ENCODE measurements at places on chromosomes 12 and 14.

GRCh38 chr12:61044766-61045165 is 1215.4 kb upstream of the USP15 start:
- DNase-seq, result no peak

- DNase-seq, result no peak
These were observed 1.5 kb upstream of the MSRB3 start for GRCh38 chr12:65276916-65277530.

- DNase-seq, result no peak
These were observed 32.2 kb downstream of the AACS start for GRCh38 chr12:125097427-125097826.

DNA sequence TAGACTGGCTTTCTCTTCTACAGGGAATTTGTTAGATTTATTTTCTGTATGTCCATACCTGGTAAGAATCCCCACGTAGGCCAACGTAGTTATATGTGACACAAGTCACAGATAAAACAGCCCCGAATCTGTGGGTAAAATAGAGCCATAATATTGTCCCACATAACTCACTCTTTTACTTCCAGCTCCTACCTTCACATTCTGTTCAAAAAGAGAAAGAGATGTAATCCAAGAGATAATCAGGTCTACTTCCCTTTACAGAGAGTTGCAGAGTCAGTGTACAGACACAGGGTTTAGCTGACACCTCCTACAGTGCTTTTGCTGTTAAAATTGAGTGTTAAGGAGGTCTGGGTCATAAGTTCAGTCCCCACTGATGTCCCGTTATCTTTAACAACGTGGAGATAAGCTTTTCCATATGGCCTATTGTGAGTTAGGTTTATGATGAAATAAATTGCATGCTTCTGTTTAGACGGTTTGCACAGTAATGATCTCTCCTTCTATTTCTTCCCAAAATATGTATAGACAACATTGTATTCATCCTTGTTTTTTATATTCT is 446.5 kb downstream of the ADAMTS20 start:
- DNase-seq, result no peak

DNA sequence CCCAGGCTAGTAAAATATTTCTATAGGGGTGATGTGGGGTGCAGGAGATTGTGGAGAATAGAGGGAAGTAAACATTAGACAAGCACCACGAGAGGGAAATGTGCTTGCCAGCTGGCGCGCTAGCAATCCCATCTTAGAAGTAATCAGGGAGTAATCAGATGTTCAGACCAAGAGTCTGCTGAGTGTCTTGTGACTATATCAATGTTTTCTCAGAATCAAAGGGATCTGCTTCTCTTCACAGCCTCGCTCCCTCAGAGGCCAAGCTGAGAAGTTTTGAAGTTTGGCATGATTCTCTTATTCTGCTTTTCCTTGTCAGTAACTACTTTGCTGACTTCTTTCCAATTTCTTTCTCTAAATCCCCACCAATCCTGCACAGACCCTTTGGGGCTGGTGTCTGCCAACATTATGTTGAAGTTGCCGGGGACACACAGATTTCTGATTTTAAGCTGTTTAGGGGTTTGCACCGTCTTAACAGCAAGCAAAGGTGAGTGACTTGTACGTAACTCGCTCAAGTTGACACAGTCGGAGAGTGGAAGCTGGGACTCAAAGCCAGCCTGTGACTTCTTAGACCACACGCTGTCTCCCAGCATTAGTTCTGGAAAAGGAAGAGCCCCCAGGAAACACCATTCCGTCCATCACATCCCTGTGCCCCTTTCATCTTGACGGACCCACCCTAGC is 22.0 kb upstream of the TSPAN9 start:
- no peak for DNase-seq

DNA sequence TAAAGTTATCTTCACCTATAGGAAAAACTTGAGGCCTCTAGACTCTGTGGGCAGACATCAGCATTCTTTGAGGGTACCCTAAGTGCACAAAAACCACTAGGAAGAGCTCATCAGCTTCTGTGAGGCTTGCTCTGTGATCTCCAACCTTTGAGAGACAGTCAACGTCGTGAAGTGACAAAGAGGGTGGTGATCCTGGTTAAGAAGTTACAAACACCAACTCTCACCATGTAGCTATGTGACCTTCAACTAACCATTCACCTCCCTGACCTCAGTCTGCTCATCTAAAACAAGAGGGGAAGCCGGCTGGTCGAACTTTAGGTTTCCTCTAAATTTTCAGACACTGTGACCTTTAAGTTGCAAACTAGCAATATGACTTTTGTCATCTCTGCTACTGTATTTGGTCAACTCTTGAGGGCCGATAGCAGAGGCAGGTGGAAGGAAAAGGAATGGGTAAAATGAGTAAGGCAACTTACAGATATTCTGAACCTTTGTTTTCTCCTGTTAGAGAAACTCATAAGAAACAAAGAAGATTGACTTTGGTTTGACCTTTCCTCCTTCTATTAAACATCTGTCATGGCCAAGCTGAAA is 103.2 kb upstream of the PARP11 start:
- peak; percentile 51 for DNase-seq

DNA sequence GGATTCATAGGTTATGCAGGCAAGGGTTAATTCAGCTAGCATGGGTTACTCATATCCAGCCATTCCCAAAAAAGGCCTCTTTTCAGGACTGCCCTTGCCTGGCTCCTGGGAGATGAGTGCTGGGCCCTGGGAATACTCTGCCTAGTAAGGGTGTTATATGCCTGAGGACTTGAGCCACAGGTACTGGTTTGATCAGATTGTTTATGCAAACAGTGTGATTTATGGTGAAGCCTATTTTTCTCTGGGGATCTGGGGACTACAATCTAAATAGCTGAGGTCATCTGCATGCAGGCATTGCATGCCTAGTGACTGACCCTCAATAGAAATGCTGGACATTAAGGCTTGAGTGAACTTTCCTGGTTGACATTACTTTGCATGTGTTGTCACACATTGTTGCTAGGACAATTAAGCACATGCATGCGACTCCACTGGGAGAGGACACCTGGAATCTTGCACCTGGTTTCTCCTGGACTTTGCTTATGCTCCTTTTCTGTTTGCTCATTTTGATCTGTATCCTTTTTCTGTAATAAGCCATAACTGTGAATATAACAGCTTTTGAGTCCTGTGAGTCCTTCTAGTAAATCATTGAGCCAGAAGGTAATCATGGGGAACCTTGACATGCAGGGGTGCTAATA is 73.0 kb downstream of the RAD51B start:
- no peak for DNase-seq

DNA sequence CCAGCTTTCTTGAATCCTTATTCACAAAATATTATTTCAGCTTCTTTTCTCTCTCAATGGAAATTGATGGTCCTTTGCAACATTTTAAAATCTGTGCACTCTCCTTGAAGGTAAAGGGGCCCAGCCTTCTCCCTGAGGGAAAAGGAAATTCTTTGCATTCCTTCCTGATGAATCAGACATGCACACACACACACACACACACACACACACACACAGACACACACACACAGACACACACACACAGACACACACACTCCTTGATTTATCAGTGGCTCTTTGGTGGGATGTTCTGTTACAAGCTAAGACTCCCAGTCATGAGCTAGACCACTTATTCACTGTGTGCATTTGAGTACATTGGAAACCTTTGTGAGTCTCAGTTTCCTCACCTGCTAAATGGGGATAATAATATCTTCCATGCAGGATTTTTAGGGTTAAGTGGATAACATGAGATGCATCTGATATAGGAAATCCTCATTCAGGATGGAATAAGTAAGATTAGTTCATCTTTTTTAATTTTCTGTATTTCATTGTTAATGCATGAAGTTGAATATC is 45.1 kb upstream of the HMGA2 start:
- DNase-seq, result no peak

DNA sequence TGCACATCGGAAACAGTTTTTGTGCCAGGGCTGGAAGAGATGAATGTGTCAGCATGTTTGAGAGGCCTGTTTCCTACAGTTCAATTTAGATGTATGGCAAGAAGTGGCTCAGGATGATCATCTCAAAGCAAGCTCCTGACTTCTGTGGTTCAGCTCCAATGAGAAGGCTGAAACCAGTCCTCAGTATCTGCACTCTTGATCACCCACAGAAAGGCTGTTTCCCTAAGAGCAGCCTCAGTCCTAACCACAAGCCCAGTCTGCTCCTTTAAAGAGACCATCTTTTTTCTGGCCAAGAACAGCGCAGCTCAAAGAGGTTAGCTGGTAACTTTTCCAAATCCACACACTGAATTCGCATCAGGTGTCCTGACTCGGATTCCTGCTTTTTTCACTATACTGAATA is 19.2 kb downstream of the CSRP2 start:
- DNase-seq, result no peak

- DNase-seq, result no peak
These were observed 83.3 kb downstream of the PLXNC1 start for GRCh38 chr12:94231709-94232108.

GRCh38 chr12:104109446-104110271 is 28.4 kb downstream of the NFYB start:
- DNase-seq, result no peak

DNA sequence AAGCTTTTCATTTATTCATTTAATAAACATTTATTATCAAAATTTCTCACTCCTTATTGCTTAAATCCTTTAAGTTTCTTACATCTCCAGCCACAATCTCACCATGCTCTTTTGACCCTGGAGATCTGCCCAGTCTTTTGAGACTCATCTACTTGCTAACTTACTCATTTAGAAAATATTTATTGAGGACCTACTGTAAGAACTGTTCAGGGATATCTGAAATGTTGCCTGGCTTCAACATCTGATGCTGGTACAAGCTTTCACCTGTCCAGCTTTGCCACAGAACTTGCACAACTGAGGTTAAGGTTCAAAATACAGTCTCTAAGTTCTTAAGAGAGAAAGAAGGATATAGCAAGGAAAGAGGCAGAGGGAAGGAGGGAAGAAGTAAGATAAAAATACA is 17.5 kb upstream of the GXYLT1 start:
- DNase-seq, result no peak

DNA sequence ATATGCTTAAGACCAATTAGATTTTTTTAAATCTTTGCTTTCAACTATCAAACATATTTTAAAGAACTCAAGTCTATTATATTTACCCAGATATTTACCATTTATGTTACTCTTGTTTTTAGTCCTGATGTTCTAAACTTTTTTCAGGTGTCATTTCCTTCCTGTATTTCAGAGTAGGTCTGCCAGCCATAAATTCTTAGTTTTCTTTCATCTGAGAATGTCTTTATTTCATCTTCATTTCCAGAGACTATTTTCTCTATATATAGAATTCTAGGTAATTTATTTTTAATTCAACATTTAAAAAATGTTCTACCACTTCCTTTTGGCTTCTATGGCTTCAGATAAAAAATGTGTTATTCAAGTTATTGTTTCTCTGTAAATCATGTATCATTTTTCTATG is 218.2 kb upstream of the AMIGO2 start:
- no peak for DNase-seq

DNA sequence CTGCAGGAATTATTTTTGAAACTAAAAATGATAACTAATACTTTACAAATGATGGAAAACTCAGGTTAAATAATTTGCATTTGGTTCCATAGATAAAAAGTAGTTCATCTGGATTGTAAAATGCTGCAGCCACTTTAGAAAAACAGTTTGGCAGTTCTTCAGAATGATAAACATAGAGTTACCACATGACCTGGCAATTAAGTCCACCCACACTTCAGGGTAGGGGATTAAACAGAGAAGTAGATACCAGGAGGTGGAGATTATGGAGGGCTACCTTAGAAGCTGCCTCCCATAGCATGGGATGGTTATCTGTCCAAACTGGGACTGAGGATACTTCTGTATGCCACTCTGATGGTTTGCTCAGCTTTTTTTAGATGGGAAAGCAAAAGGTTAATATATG is 22.2 kb downstream of the ARF6 start:
- DNase-seq, result no peak

DNA sequence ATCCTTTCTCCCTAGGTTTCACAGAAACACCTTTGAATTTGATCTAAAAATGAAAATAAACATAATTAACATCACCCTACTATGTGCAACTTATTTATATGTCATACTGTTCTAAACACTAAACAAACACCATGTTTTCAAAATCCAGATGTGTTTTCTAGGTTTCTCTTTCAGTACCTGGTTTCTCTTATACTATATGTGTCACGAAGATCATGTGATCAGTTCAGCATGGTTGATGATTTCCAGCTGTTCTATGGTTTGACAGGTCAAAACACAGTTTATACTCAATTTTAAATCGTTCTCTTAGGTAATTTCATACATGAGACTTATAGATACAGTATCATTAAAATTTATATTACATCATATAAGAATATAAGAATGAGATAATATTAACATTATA is 373.1 kb downstream of the SOX5 start:
- no peak for DNase-seq

DNA sequence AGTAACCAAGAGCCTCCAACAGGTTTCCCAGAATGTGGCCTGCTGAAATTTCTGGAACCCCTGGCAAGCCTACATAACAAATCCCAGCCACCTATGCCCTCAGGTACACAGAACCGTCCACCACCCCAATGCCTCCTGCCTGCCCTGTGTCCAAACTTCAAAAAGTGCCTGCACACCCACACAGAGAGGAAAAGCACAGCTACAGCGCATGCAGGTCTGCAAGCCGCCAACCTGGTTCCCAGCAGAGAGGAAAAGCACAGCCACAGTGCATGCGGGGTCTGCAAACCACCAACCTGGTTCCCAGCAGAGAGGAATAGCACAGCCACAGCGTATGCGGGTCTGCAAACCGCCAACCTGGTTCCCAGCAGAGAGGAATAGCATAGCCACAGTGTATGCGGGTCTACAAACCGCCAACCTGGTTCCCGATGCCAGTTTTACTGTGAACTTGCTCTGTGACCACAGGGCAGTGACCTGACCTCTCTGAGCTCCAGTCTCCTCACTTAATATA is 113.5 kb downstream of the SCARB1 start:
- DNase-seq, result no peak

DNA sequence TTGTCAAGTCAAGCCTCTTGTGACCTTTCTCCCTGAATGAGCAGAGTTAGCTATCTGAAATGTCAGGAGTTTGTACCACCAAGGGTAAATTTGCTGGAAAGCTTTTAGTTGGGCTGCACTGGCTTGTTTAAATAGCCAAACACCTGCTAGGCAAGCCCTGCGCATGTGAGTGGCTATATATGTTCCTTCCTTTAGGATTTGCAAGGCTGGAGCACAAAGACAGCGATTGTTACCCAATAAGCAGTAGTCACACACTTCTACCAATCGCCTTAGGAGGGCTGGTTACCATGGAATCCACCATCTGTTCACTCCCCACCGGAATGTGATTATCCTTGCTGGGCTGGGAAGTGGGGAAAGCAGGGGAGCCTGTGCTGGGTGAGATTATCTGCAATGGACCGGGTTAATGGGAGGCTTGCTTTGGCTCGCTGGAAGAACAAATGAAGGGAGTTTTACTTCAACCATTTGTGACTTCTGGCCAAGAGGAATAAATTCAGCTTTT is 102.5 kb downstream of the FGD4 start:
- DNase-seq, result no peak

- no peak for DNase-seq
These were observed 377.1 kb upstream of the KITLG start for GRCh38 chr12:88957358-88957757.

GRCh38 chr12:102093319-102093718 is 26.6 kb downstream of the NUP37 start:
- no peak for DNase-seq

DNA sequence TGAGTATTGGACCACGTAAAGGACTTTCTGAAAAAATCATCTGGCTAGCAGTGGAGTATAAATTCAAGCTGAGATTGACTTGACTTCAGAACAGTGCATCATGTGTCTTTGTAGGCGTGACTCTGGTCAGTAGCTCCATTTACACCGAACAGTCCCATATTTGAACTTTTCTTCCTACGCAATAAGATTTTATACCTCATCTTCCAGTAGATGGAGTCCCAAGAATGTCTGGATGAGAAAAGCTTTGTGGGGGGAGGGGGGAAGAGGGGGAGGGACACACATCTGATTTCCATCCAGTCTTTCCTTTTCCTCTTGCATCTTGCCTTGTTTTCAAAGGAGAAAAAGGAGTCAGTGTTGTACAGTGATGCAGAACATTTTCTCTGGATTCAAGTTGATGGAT is 241.0 kb downstream of the EMP1 start:
- DNase-seq, result no peak

Measured in activated CD4-positive, alpha-beta T cell treated with anti-CD3 and anti-CD28 coated beads for 48 hours (primary cell).